Stimulated activated CD4-positive, alpha-beta T cell treated with anti-CD3 and anti-CD28 coated beads, Interleukin-15, amount 100 ng/mL, for 1 hour (primary cell): ENCODE measurements at places on chromosomes 5 and 9.

DNA sequence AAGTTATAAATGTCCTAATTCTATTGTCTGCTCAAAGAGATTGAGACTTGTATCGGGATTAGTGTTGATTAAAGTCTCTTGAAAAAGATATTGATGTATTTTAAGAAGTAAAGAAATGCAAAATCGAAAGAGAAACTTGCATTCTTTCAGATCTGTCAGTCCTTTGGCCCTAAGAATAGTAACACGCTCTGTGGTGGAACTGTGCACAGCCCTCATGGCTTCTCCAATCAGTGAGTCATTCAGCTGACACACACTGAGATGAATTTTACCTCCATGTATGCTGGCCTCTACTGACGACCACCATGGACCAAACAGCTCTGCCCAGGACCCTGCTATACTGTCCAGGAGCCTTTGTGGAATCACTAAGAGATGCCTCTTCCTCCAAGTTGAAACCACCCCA lies 232.4 kb downstream of the ESM1 start:
- DNase-seq, result no peak

GRCh38 chr9:112884721-112885120 lies 6.0 kb downstream of the SLC46A2 start:
- DNase-seq, result no peak

DNA sequence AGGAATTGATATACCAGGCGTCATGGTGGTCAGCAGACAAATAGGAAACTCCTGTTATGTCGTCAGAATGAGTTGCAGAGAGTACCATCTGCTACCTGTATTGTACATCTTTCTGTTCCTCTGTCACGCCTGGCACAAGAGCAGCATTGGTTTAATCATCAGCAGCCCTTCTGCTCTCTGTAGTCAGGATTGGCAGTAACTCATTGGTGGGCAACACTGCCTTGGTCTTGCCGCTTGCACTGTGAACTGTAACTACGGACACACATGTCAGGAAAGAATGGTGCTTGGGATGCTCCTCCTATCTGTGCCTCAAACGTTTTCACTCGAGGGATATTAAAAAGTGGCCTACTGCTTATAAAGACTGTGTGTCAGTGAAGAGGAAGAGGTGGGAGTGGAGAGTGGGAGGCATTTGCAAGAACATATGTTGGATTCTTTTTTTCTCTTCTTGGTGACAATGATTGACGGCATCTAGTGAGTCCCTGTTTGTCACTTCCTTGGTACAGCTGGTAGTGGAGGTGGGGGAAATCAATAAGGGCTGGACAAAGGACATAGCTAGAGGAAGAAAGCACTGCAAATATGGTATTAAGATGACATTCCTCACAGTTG lies 76.6 kb downstream of the F2RL2 start:
- DNase-seq, result no peak

DNA sequence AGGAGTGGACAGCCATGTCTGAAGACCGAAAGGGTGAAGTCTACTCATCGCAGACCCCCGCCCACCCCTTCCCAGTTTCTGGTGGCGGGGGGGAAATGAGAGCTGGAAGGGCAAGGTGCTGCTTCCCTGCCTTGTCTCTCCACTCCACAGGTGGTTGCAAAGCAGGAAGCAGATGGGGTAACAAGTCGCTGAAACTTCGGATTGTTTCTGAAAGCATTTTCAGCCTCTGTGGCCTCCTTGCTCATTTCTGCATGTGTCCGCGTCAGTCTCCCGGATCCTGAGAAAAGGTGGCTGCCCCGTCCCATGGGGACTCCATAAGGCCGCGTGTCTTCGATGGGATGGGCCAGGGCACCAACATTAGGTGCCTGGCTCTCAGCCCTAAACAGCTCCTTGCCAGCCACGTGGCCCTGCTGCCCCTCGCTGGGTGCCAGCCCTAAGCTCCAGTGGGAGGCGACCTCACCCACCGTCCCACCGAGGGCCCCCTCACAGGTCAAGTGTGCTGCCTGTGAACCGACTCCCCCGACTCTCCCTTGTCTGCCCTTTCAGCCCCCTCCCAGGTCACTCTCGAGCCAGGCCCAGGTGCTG lies 971 bp downstream of the PHYKPL start:
- no peak for DNase-seq

DNA sequence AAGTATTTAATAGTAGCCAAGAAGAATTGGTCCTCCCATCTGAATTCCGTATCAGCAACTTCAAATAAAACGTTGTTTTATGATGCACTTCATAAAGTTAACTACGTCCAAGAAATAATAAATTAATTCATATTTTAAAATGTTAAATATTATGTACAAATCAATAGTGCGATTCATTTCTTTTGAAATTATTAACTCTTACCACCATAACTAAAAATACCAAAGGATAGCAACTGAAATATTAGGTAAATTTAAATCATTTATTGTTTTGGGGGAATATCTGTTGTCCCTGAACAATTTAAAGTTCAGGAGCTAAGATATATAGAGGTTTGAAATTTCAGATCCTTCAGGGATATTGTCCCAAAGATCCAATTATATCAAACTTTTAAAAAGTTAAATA lies at the start of gene OR2K2:
Gene OR2K2, minus strand, starts transcription at position 101 of the 400 bp plus-strand sequence. CDS start 1,791 bp downstream, outside the sequence.
- no peak for DNase-seq

DNA sequence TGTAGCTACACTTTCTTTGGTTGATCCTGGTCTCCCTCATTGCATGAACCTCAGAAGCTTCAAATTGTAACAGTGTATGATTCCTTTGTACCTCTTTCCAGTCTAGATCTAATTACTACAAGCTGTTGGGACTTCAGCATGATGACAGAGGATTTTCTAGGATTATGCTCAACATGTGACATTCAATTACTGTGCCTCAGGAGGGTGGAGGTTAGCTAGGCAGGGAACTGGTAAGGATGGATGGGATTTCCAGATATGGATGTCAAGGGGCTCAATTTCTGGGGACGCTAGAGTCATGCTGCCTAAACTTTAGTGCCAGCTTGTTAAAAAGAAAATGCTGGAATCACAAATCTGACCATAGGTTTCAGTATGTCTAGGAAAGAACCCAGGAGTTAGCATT lies 29.2 kb upstream of the GLRA1 start:
- DNase-seq, result no peak

- DNase-seq, result no peak
These were observed 85.5 kb upstream of the MYO10 start for GRCh38 chr5:17021602-17021932.

DNA sequence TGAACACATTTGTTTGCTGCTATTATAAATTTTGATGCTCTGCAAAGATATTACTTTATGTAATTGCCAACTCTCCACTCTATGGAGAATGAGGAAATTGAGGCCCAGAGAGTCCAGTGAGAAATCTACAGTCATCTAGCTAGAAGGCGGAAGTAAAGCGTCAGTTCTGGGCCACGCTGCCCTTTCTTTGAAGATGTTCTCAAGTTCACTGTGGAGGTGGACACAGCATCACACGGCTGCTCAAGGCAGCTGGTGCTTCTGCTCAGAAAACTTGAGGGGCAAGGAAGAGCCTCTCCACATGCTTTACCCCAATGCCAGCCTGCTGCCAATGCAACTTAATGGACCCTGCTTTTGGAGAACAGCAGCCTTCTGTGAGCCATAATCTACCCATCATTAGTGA lies 96.3 kb downstream of the TTLL11 start:
- no peak for DNase-seq

DNA sequence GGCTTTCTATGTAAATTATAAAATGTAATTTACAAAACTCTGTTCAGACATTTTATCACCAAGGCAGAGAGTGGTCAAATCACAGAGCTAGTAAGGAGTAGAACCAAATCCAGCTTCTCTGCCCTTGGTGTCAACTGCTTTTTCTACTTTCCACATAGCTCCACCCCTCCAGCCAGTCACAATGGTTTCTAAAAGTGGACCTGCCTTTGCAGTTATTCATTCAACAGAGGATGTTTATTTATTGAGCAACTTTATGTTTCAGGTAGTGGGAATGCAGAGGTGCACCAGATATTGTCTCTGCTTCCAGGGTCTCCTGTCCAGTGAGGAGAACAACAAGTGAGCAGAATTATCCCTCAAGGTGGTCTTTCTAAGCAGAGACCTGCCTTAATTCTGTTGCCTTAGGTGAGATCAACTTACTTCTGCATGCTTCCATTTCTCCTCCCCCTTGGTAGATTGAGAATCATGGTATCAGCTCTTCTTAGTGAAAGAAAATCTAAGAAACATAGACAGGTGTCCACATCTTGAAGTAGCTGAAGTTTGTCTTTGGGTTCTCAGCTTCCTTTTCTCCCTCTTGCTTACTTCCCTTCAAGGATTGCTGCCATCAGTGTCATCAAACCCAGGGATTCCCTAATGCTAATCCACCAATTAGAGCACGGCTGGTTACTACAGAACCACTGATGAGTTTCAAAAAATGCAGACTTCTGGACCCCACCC lies 17.2 kb upstream of the PDCD1LG2 start:
- DNase-seq, result no peak

DNA sequence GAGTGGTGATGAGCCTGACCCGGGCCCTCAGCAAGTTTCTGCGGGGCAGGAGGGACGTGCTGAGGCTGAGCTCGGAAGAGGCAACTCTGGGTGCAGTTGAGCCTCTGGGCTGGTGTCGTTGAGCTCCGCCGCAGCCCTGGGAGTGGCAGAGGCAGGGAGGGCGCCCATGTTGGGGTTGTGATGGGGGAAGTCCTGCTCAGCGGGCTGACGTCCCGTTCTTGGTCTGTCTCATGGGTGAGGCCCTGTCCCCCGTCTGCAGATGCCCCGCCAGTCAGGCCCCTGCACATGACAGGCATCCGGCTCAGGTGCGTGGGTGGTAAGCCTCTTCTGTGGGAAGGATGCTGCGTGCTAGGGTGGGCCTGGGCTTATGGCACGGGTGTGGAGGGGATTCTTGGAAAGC lies 64.3 kb downstream of the RXRA start:
- peak; percentile 60 for DNase-seq

DNA sequence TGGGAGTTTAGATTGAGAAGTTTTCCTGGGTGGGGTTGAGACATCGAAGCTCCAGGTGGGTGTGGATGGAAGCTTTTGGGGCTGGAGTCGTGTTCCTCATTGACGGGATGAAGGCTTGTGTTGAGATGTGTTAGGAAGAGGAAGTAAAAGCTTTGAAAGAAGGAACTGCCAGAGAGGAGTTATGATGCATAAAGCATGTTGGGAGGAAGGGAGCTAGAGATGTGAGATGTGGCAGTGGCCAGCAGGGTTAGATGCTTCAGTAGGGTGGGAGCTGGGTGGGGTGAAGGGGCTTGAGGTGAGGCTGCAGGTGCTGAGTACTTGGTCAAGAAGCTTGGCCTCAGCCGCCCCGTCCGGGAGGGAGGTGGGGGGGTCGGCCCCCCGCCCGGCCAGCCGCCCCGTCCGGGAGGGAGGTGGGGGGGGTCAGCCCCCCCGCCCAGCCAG lies 56.7 kb downstream of the HSPA4 start:
- no peak for DNase-seq

DNA sequence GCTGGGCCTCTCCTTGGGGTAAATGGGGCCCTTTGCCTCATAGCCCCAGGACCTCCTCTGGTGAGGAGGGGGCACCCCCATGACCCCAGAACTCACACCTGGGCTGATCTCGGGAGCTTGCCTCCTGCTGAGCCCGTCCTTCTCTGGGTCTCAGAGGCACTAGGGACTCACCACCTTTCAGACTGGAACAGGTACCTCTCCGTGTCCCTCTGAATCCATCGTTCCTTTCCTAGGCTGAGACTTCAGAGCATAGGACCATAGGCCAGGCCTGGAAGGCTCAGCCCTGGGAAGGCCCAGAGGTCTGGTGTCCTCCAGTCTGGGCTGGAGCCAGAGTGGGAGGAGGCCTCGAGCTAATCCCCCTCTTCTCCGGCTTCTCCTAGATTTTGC lies 97.9 kb downstream of the CACNA1B start:
- DNase-seq, result no peak

GRCh38 chr9:87442451-87442850 lies 55.2 kb upstream of the DAPK1 start:
- DNase-seq, result no peak

GRCh38 chr9:5971740-5972139 lies 43.7 kb downstream of the RANBP6 start:
- no peak for DNase-seq

DNA sequence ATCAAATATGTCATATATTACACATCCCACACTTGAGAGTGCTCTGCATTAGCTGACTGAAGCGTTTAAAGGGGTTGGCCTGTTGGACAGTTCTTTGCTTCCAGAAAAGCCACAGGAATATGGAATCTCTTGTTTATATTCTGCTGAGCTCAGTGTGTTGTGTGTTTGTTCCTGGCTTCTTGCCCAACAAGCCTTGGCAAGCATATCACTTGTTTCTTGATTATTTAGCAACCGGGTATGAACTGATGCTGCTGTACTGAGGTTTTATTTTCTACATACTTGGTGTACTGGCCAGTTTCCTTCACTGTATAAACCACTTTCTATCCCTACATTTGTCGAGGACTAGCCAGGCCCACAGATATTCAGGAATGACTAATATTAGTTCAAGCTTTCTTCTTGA lies 378.9 kb downstream of the KCTD16 start:
- DNase-seq, result no peak

GRCh38 chr9:127489471-127490115 lies 38.3 kb downstream of the LRSAM1 start:
- DNase-seq, result no peak

DNA sequence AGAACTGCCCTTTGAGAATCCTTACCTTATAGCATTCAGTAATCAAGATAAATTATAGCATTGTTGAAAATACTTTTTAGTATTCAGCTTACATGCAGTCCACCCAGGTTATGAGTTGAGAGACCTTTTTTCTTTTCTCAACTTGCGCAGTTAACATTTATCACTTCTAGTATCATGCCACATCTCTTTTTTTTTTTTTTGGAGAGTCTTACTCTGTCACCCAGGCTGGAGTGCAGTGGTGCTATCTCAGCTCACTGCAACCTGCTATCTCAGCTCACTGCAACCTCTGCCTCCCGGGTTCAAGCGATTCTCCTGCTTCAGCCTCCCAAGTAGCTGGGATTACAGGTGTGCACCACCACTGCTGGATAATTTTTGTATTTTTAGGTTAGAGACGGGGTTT lies 29.0 kb downstream of the LRRC70 start:
- DNase-seq, result no peak

GRCh38 chr9:93332317-93332716 lies 119.2 kb upstream of the FAM120A start:
- no peak for DNase-seq

DNA sequence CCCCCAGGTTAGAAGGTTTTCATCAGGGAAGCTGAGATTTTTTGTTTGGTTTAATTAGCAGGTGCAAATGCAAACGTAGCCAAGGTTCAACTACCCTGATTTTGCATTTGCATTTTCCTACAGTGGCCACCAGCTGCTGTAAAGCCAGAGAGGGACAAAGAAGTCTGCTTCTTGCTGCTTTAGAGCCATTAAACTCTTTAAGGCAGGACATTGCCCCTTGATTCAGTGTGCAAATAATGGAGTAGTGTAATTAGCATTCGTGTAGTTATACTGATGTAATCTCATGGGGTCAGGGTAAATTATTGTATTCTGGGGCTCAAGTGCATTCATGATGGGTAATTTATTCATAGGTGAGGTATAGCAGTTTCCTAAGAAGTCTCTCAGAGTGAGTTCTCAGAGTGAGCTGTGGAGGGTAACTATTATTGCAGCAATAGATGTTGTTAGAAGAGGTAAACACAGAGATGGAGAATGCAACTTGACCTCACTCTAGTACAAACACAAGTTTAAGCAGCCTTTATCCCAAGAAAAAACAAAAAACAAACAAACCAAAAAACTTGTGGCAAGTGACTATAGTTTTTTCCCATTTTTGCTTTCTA lies 526.5 kb downstream of the KIF4B start:
- no peak for DNase-seq
